ENCODE measurements at places on chromosomes 6 and 20.

GRCh38 chr20:20446001-20446400 lies 78.1 kb downstream of the INSM1 start:
- no peak for DNase-seq

- no peak for DNase-seq
These were observed 5.3 kb downstream of the NAA20 start for GRCh38 chr20:20022498-20022897.

- no peak for DNase-seq
These were observed 297.9 kb upstream of the SOX4 start for GRCh38 chr6:21295506-21296240.

DNA sequence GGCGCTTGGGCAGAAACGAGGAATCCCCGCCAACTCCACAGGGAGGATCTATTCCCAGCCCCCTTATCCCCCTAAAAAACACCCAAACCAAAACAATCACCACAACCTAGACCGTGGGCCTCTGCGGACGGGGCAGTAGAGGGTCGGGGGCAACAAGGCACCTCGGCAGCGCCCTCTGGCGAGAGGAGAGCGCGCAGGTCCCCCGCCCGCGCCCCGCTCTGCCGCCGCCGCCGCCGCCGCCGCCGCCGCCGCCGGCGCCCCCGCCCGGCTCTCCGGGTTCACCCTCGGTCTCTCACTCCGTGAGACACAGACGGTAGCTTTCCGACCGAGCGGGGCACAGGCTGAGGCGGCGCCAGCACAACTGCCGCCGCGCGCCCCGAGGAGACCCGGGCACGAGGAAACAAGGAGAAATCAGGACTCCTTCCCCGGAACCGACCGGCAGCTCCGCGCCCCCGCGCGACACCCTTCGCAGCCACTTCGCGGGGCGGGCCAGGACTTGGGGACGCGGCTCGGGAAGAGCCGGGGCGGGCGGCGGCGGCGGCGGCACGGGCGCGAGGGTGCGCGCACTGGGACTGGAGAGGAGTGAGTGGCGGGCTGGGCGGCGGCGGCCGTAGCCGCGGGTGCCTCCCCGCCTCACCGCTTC lies at the start of gene SLC35F1:
TSS of gene SLC35F1 (plus strand) at position 307 of the 643 bp plus-strand sequence.
- DNase-seq, result peak; percentile 51

- no peak for DNase-seq
These were observed 167.9 kb upstream of the MCHR2 start for GRCh38 chr6:100161782-100162365.

DNA sequence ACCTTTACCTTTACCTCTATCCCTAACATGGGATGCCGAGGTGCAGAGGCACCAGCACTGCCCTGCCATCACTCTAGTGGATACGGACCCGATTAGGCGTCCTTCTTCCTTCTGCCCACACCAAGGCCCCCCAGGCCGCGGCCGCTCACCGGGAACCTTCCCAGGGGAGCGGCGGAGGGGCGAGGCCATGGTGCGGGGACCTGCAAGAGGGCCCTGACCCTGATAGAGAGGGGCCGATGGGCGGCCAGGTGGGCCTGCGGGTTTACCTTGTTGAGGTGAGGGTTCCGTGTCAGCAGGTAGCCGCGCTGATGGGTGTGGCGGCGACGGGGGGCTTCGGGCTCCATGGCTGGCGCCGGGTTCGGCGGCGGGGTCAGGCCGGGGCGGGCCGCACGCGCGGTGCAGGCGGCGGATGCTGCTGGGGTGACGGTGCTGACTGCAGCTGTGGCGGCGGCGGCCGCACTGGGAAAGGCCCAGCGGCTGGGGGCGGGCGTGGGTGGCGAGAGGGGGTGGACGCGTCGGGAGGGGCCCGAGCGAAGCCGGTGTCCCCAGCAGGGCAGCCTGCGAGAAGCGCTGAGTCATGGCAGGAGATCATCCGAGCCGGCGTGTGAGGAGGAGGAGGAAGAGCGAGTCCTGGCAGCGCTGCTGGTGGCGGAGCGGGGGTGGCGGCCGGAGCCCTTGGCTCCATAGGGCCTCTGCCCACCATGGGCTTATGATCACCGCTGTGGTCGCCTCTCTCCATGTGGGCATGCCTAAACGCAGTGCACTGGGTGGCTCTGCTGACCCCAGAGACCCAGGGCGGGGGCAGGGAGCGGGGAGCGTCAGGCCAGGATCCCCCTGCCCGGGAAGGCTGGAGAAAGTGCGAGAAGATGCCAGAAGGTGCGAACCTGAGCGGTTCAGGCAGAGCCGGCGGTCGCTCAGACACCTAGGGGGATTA lies at the start of gene ME1:
TSS of gene ME1 (minus strand) at position 441 of the 934 bp plus-strand sequence. CDS start at position 344, 97 bp downstream.
- DNase-seq, result peak; percentile 89

Measured in KBM-7 (cell line).